ENCODE measurements at places on chromosomes 5 and 9.

DNA sequence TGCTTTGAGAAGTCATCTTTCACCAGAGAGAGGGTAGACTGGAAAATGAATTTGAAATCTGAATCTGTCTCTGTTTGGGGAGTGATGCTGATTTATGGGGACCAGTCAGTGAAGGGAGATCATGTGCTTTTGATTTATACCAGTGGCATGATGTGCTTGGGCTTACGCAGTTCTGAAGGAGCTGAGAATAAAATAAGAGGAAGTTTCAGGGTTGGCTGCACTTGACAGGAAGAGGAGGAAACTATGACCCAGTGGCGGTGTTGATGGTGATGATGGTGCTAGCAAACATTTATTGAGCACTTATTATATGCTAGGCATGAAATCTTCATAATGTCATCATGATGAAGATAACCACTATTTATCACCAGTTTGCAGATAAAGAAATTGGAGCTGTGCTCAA is 136.4 kb upstream of the GLRA1 start:
- DNase-seq: no peak

GRCh38 chr5:40685193-40685592 is 5.5 kb downstream of the PTGER4 start:
- no peak for DNase-seq

- no peak for DNase-seq
These were observed 20.6 kb downstream of the ELL2 start for GRCh38 chr5:95940758-95941682.

DNA sequence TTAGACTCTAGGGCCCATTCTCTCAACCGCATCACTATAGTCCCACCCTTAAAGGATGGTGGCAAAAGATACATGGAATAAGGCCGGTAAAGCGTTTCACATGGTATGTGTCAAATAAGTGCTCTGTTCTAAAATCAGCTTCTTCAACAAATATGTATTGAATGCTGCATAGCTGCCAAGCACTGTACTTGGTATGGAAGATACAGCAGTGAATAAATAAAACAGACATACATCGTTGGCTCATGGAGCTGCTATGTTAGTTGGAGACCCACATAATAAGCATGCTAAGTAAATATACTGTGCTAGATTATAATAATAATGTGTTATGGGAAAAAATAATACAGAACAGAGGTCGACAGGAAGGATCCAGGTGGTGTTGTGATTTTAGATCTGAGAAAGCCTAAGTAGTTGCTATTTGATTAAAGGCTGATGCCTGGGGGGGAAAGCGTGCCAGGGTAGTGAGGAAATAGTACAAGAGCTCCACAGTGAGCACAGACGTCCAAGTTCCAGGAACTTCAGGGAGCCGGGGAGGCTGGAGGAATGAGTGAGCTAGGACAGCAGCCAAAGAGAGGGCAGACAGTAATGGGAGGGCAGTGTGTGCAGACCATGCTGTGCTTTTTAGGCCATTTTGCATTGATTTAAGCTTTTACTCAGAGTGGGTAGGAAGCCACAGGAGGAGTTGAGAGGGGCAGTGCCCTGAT is 93.7 kb downstream of the JAKMIP2 start:
- peak; percentile 18 for DNase-seq

DNA sequence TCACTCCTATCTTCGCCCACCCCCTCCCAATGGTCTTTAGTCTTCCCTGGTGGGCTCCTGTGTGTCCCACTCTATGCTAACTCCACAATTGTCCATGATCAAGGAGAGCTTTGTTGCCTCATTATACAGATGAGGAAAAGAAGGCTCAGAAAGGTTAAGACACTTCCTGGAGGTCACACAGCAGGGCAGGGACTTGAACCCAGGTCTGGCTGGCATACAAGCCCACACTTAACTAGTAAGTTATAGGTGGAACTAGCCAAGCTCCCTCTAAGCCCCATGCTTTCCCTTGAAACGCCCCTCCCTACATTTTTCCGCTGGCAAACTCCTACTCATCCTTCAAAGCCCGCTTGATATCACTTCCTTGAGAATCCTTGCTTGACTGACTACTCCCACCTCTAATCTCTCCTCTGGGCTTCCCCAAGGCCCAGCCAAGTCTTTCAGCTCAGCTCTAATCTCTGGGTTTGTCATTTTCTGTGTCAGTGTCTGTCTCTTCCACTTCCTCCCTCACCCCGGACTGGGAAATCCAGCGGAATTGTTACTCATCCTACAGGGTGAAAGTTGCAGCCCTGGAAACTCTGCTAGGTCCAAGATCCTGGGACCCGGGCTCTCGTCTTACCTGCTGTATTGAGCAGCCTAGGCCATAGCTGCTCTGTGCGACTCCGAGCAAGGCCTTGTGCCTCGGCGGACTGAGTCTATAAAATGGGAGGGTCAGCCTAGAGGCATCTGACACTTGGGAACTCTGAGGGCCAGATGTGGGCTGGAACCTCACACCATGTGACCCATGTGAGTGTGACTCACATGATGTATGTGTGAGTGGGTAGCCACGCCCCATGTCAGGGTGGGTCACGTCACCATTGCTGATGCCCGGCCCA is 144.5 kb downstream of the GAPVD1 start:
- no peak for DNase-seq

- no peak for DNase-seq
These were observed 130.7 kb downstream of the ADAMTS12 start for GRCh38 chr5:33761139-33761538.

GRCh38 chr5:76971511-76971910 is 18.7 kb downstream of the CRHBP start:
- no peak for DNase-seq

- DNase-seq: no peak
These were observed 59.7 kb downstream of the TENT4A start for GRCh38 chr5:6772886-6773285.

- DNase-seq: no peak
These were observed 212.3 kb upstream of the DAPK1 start for GRCh38 chr9:87285183-87285850.

GRCh38 chr5:88823201-88823600 is 59.8 kb downstream of the MEF2C start:
- no peak for DNase-seq

- no peak for DNase-seq
These were observed 18.4 kb upstream of the GSN start for GRCh38 chr9:121249563-121249962.

- DNase-seq: no peak
These were observed 488.0 kb downstream of the PRELID2 start for GRCh38 chr5:145347026-145347616.

DNA sequence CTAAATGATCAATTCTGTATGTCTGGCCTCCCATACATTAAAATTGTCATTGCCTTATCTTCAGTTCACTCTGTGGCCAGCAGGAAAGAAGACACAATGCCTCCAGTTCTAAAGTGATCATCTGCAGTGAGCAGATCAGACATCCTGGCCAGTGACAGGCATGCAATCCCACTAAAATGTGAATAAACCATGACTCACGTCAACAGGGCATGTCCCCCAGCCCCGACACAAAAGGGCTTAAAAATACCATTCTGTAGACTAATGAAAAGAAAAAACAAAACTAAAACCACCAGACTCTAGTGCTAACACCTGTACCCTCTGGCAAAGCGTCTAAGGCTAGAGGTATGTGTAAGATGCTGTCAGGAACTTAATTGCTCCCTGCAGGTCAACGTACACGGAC is 38.5 kb downstream of the DDX31 start:
- DNase-seq: no peak

GRCh38 chr9:134039386-134040175 is 14.3 kb downstream of the BRD3OS start:
- DNase-seq: no peak

DNA sequence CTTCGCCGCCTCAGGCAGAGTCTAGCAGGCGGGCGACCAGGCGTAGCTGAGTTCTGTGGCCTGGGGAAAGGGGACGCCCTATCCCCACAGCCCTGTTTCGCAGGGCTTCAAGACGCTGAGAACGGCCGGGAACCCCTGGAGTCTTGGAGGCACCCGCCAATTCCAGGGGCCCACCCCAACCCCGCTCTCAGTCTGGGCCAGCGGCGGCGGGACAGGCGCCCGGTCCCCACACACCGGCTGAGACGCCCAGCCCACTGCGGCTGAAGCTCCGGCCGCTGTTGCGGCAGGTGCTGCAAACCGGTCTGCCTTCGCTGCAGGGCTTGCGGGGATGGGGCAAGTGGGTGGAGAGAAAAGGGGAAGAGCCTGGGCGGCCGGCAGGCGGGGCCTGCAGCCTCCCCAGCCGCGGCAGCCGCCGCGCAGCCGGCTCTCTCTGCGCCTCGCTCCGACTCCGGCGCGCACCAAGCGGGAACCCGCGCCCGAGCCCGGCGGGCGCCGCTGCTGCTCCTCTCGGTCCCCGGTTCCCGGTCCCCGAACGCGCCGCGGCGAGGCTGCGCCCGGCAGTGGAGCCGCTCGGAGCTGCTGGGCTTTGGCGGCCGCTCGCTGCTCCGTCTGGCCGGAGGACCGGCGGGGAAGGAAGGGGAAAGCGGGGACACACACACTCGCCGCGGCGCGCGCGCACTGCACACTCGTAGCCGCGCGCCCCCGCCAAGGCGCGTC is at the start of gene PIP5K1B:
Gene PIP5K1B (plus strand): TSS at position 427 of the 717 bp plus-strand sequence. CDS start 117,375 bp downstream, outside the sequence.
- DNase-seq: peak; percentile 68

- DNase-seq: no peak
These were observed 29.4 kb downstream of the ZCCHC7 start for GRCh38 chr9:37149666-37150308.

GRCh38 chr5:86463339-86463738 is 154.4 kb upstream of the COX7C start:
- no peak for DNase-seq

DNA sequence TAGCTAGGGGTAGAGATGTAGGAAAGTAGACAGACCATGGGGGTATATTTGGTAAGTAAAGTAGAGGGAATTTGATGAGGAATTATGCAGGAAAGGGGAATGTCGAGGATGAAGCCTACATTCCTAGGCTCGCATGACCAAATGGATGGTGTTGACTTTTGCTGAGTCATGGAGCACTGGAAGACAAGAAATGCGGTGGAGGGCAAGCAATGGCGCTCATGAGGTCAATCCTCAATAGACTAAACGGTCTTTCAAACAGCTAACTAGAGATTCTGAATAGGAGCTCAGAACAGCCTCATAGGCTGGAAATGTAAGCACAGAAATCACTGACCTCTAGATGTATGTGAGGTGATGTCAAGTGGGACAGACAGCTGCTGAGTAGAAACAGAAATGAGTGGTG is 50.7 kb upstream of the FST start:
- DNase-seq: no peak

DNA sequence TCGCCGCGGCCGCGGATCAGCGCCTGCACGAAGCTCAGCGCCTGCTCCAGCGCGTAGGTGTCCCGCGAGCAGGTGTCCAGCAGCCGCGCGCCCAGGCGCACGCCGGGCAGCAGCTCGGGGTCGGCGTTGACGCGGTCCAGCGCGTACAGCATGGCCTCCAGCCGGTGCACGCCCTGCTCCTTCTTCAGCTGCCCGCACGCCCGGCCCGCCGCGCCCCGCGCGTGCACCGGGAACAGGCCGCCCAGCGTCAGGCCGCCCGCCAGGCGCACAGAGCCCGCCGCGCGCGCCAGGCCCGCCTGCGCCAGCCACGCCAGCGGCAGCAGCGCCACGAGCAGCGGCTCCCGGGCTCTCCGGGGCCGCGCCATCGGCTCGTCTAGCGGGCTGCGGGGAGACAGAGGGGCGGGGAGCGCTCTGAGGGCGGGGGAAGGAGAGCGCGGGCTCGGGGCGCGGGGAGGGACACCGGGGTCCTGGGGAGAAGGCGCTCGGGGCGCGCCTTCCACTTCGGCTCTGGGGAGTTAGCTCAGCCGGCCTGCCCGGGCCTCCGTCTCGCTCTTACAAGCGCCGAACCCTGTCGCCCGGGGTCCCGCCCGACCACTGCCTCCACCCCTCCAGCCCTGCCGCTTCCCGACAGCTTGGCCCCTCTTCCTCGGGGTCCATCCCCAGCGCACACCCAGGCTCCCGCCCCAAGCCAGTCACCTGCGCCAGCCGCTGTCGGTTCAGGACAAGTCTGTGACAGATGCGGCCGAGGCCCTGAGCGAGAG is at the start of gene GRM6:
Gene GRM6 (minus strand): TSS at position 741 of the 761 bp plus-strand sequence. CDS start 376 bp downstream, at position 365.
- DNase-seq: no peak

DNA sequence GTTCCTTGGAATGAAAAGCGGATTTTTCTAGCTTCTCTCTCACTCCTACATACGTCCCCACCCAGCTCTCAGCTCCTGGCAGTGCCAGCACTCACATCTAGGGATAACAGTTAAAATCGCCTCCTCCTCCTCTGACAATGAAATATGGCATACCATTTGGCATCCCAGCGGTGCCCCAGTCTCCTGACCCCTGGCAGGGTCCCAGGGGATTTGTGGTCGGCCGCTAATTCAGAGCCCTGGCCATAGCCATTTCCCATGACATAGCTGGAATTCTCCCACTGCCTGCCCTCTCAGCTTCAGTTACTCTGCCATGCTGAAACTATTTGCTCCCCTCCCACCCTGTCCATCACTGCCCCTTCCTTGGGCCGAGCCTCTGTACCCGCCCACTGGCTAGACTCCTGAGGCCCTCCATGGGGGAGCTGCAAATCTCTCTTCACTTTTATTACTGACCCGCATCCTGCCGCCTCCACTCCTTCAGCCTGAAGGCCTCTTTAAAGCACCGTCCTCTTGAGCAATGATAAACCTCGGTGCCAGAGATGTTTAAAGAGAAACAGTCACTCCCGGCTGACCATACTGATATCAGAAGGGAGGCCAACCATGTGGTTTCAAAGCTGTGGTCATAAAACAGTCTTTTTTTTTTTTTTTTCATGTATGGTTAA is 139.8 kb downstream of the SLIT3 start:
- no peak for DNase-seq

DNA sequence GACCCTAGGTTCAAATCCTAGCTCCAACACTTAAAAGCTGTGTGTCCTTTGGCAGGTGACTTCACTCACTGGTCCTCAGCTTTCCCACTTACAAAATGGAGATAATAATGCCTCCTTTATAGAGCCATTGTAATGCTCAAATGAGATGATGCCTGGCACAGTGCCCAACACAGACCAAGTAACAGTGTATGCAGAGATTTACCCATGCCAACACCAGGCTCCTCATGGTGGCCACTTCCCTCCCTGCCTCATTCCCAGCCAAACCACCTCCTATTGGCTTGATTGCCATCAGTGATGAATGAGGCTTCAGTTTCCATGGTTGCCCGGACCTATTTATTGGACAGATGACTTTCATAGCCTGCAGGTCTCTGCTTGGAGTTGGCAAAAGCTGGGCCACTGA is 469.4 kb downstream of the CDK5RAP2 start:
- DNase-seq: no peak

GRCh38 chr5:51385216-51385615 is 2.0 kb downstream of the ISL1 start:
- no peak for DNase-seq

- peak; percentile 31 for DNase-seq
These were observed 37.6 kb downstream of the STC2 start for GRCh38 chr5:173290477-173291131.
